Urinary bladder (tissue), 4 donors: ENCODE measurements at places on chromosomes 7 and 10. TPM values are rescaled to one million over a fixed set of nuclear protein-coding genes. Genes with fewer than 3 reads are reported as not detected.

PNLIPRP2 gene
- 0.06 TPM for polyA plus RNA-seq

DNAH11 gene
- 0.14 TPM for polyA plus RNA-seq

CLRN3 gene
- not detected for polyA plus RNA-seq

NPC1L1 gene
- polyA plus RNA-seq = 0.25 TPM

DNA sequence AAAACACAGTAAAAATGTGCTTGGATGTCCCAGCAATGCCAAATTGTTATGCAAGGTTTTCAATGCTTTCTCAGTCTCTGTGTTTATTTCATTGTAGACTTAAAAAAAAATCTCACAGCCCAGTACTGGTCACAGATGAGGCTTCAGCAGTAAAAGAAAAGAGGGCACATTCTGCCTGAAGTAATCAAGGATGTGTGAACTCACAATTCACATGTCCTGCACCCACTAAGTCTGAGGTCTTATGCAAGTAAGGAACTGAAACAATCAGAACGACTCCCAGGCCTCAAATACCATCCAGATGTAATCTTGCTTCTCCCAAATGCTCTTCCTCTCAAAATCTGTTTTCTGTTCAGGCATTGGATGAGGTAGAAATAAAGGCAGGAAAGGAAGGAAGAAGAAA lies 33.7 kb downstream of the ADRB1 start:
- DNase-seq = no peak

GRCh38 chr7:131000873-131001272 lies 266.9 kb upstream of the KLF14 start:
- DNase-seq = no peak

DNA sequence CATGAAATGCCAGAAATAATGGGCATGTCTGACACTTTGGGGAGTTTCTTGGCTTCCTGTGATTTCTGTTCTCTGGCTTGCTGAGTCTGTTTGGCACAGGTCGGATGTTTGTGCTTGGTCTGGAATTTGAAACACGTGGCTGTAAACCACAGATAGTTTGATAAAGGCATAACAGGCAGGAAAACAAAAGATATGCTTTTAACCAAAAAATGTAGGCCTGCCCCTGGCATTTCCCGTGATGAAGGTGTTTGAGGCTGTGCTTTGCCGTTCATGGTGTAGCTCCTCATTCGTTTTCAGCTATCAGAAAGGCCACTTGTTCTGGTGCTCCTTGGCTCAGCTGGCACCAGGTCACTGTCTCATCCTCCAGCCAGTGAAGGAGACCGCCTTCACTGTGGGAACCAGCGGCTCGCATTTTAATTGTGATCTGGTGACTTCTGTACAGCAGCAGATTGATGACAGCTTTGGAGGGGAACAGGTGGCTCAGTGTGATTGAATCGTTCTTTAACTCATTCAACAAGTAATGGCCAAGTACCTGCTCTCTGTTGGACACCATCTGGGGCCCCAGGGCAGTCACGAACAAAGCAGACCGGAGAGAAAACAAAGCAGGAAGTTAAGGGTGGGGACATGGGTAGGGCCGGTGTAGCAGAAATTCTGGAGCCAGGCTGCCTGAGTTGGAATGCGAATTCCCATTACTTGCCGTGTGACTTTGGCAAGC lies 111.5 kb downstream of the CCNY start:
- DNase-seq = peak; percentile 37

- DNase-seq = no peak
These were observed 8.9 kb downstream of the TMEM176B start for GRCh38 chr7:150791304-150791703.

- DNase-seq = no peak
These were observed 256.9 kb upstream of the FZD1 start for GRCh38 chr7:91007371-91007770.

DNA sequence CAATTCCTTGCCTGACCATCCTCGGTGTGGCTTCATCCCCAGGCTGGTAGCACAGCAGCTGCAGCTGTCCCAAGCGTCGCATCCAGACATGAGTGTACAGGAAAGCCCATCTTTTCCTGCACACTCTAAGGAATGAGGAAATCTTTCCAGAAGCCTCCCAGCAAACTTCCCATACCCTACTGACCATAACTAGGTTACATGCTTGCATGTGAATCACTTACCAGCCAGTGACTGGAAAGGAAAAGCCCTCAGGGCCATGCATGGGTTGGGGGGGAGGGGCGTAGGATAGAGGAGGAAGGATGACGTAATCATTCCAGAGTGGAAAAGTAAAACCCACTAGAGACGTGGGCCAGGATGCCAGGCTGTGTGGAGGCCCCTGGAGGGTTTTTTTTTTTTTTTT lies 18.9 kb upstream of the ZNF212 start:
- no peak for DNase-seq
